Epithelial cell of prostate (primary cell): ENCODE measurements at places on chromosomes 3 and 15.

DNA sequence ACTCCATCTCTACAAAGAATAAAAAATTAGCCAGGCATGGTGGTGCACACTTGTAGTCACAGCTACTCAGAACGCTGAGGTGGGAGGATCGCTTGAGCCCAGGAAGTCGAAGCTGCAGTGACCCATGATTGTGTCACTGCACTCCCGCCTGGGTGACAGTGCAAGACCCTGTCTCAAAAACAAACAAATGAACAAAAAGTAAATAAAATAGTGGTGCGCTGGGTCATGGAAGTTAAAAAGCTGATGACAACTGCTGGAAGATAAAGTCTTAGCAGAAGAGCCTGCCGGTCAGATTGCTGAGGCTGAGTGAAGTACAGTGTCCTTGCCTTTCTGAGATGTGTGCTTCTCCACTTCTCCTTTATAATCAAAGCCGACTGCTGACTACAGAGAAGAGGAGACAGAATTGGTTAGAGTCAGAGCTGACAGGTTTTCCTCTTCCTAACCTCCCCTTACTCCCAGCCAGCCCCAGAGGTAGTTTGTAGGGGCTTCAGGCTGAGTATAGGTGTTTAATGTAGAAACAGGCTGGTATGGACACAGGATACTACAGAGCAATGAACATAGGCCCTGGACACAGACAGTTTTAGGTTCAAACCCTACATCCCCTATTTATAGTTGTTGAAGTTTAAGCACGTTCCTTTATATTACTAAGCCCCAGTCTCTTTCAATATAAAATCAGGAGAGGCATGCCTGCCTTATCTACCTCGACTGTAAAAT, 17.9 kb downstream of the HCLS1 start:
- DNase-seq, result no peak

DNA sequence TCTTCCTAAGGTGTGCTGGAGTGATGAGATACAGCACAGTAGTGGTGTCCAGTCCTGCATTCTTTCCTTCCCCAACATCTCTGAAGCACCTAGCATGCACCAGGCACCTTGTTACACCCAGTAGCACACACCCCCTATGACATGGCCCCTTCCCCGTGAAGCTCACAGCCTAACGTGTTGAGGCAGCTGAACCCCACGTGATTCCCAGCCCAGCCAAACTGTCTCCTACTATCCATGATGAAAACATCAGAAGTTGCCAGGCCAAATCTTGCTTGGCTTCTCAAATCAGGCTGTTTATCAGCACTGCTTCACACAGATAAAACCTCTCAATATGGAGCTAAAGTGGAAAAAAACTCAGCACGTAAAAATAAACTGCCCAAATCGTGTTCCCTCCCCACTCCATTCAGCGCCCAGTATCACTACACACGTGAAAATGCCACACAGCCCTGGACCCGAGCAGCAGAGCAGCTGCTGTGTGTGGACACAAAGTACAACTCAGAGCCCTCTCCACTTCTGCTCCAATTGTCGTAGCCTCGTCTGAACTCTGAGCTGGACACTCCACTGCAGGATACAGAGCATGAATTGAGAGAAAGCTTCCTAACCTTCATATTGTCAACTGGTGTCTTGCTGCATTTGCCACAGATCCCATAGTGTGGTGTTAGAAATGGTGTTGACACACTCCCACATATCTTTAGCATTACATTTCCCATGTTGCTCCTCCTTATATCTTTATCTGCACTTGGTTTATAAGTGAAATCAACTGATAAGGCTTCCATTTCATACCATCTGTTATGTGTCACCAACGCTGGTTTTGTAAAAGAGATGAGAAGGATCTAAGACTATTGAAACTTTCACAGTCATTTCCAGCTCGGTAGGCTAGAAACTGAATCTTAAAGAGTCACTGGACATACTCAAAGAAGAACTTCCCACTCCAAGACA, 279.8 kb downstream of the RORA start:
- DNase-seq, result no peak

- no peak for DNase-seq
Measured at GRCh38 chr15:63640146-63640545, 43.0 kb downstream of the FBXL22 start.

DNA sequence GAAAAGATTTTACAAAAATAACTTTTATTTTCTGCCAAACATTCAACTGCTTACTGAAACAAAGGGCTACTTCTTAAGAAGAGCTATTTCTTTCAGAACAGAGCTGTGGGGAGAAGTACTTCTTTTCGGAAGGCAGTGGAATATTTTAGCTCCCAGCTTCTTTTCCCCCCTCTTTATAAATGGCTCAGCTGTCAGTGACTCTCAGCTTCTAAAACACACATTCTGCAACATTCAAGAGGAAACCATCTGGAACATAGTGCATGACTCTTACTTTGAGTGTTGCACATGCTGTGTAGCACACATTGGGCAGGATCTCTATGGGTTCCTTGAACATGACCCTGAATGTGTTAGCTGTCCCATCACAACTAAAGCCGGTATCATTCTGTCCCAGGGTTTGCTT, 7.0 kb upstream of the C15orf40 start:
- DNase-seq, result no peak

DNA sequence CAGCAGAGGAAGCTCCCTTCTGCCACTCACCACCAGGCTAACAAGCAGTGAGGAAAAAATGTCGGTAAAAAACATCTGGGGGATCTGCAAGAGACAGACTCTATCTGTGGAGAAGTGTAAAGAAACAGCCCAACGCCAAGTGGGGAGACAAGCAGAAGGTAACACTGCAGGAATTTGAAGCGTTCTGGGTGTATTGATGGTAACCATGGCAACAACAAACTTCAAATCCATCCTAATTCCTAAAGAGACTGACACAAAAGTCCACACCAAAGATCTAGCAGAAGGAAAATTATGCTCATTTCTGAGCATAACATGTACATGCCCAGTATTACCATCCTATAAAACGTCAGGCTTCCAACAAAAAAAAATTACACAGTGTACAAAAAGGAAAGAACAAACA, 449.3 kb downstream of the GABRB3 start:
- DNase-seq, result no peak

GRCh38 chr3:12392101-12392878, 92.0 kb upstream of the TSEN2 start:
- no peak for DNase-seq

DNA sequence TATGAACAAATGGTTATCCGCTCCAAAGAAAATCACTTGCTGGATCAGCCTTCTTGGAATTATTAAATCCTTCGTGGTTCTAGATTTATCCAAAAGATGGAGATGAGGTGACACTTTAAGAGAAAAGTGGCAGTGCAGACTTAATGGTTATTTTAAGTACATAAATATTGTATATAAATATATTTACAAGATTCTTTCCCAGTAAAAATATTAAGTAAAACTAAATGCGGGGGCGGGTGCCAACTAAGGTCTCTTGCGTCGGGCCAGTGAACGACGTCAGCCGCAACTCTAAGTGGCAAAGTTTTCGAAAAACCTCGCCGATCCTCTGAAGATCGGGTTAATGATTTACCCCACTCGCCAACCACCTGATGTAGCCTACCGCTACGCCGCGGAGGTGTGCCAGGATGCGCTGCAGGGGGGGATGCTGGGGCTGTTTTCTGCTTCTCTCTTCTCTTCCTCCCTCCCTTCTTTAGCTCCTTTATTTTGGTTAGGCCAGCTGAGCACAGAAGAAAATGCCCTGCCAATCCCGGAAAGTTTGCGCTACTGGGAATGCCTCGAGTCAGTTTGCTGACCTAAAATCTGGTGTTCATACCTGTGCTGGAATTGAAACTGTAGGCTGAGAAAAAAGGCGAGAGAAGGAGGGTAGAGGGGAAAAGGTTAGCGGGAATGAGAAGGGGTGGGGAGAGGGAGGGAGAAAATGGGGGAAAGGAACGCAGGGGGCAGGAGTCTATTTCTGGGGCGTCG, 7.6 kb upstream of the FOXB1 start:
- DNase-seq, result no peak

DNA sequence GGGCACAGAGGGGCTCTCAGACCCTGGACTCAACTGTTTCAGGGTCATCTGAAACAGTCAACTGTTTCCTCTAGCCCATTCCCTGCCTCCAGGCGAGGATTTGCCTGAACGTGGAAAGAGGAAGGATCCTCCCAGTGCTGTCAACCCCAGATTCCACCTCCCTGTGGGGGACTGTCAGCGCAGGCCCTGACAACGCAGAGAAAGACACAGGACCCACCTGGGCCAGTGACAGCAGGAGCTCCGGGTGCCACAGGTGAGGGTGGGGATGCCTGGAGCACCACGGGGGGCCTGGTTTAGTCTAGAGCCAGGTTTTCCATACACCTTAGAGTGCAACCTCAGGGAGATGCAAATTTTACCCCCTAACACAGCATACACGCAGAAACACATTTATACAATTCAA, 19.5 kb upstream of the LAMP3 start:
- DNase-seq, result no peak

GRCh38 chr15:87669846-87670245, 586.7 kb downstream of the NTRK3 start:
- no peak for DNase-seq

- DNase-seq, result no peak
Measured at GRCh38 chr3:27637346-27637995, 84.7 kb downstream of the EOMES start.

DNA sequence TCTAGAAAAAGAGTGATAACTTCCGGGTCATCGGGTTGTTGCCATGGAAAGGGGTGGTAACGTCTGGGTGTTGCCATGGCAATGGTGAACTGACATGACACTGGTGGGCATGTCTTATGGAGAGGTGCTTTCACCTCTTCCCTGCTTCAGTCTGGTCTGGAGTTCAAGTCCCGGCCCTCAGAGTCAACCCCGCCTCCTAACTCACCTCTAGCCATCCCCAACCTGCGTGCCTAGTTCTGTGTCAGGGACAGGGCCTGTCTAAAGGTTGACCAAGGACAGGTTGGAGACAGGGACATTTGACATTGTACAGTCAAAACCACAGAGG, 96.0 kb downstream of the LSM3 start:
- DNase-seq, result no peak

GRCh38 chr3:21017115-21017852, 733.7 kb downstream of the ZNF385D start:
- peak; percentile 46 for DNase-seq

- no peak for DNase-seq
Measured at GRCh38 chr3:146374146-146374545, 95.2 kb downstream of the PLSCR2 start.

DNA sequence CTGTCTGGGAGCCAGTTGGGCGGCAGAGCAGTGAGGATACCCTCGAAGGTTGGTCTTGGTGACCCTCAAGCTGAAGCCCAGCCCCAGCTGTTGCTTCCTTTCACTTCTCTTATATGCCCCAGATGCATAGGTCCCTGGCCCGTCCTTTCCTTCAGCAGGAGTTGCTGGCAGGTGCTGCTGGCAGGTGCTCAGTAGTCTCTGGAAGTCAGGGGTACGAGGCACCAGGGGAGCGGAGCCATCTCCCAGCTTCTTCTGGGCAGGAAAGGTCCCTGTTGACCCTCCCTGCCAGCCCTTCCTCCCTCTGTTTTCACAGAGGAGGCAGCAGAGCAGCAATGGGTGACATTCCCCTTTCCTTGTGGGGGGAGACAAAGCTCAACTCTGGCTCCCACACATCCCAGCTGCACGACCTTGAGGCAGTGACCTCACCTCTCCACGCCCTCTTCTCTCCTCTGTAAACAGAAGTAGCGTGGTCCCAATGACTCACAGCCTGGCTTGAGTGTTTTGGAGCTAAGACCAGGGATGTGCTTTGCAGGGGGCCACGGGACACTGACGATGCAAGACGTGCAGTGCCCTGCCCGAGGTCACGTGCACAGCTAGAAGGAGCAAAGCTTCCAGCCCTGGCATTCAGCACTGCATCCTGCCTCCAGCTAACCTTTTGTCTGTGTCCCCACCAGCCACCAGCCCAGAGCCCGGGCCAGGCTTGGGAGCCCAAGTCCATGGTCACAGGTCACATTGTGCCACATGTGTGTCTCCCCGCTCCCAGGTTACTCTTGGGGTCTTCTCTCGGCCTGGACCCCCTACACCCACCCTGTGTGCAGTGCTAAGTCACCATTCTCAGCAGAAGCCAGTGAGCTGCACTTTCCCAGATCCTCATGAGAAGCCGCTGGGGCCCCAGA, 49.7 kb downstream of the SLC6A6 start:
- no peak for DNase-seq
